Hypothalamus (tissue), 51 donors: ENCODE measurements at places on chromosomes 11 and 22.
A peak's percentile ranks its signal among the peaks of the same experiment; 100 is the strongest.

DNA sequence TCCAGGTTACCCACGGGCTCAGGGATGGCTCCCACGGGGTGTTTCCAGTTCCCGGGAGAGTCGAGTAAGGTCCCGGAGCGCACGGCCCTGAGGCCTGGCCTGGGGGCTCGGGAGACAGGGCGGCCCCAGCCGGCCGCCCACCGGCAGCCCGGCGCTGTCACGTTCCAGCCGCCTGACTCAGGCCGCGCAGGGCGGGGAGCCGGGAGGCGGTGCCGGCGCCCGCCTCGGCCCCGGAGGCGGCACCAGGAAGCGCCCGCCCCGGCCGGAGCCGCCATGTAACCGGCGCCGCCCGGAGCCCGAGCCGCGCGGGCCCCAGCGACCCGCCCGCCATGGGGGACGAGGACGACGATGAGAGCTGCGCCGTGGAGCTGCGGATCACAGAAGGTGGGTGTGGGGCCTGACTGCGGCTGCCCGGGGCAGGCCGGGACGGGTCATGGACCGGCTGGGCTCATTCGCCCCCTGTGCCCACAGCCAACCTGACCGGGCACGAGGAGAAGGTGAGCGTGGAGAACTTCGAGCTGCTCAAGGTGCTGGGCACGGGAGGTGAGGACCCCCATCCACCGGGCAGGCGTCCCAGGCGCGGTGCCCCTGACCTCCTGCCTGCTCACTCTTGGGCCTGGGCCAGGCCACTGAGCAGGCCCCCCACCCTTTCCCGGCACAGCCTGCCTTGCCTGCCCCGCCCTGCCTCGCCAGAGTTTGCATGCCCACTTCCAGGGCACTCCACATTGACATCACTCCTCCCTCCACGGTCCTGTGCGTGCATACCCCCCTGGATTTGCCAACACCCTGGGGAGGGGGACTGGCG, at the start of gene RPS6KA4:
RPS6KA4 (plus strand) TSS at position 256 of the 805 bp plus-strand sequence; CDS start at position 330, 74 bp downstream.
- peak; percentile 73 for DNase-seq

- no peak for DNase-seq
Observed at GRCh38 chr22:50209893-50210292, 9.1 kb downstream of the SELENOO start.

DNA sequence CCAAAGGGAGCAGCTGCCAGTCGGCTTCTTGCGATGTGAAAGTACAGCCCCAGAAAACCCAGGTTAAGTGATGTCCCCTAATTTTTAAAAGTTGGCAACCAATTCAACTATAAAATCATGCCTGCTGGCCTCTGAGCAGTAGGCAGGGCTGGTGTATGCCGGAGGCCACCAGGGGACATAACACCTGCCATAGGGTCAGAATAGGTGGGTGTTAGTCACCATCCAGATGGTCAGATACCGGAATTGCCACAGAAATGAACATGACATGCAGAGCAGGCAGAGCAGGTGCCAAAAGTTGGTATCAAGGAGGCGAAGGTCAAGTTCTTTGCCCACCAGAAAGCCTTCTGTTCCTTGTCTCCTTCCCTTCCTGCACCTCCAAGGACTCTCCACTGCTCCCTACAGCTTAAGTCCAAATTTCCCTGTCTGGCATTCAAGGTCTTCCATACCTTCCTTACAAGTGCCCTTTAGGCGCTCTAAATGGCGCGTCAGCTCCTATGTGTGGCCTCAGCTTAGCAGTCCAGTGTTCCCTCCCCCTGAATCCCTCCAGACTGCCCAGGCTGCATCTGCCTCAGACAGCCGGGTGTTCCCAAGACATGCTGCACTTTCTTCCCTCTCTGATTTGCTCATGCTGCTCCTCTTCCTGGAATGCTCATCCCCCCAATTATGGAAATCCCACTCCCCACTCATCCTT, 45.1 kb downstream of the PTPRJ start:
- DNase-seq, result no peak

GRCh38 chr22:17851759-17852158, 77.5 kb upstream of the BID start:
- DNase-seq, result no peak

- DNase-seq, result no peak
Observed at GRCh38 chr11:76824980-76825725, 35.6 kb upstream of the ACER3 start.

GRCh38 chr11:32018672-32019071, 72.2 kb upstream of the RCN1 start:
- no peak for DNase-seq
